Non-pigmented ciliary epithelial cell (primary cell): ENCODE measurements at places on chromosomes 5 and 9.

DNA sequence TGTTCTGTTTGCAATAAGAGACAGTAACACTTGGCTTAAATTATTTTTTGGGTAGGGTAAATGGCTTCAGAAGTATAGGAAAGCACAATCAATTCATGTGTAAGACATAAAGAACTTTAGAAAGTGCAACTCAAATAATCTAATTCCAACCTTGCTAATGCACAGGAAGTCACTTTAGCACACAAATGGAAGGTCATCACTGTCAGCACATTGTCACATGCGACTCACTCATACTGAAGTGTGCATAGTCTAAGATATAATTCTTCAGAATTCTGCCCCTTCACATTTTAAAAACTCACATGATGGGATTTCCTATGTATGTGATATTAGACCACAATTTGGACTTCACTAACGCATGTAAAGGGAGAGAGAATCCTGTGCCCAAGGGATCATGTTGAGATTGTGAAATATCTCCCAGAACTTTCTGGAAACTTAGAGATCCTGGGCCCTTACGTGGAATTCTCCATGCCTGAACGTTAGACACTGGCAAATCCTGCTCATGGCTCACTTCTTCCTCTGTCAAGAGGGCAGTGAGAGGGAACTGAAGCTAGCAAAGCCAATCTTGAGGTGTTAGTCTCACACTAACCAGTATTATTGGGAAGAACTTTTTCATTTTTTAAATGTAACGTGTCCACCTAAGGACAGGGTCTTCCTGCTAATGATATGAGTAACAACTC lies 403.2 kb upstream of the PTGER4 start:
- no peak for DNase-seq

- no peak for DNase-seq
Observed at GRCh38 chr5:173498286-173498685, 118.2 kb downstream of the BOD1 start.

DNA sequence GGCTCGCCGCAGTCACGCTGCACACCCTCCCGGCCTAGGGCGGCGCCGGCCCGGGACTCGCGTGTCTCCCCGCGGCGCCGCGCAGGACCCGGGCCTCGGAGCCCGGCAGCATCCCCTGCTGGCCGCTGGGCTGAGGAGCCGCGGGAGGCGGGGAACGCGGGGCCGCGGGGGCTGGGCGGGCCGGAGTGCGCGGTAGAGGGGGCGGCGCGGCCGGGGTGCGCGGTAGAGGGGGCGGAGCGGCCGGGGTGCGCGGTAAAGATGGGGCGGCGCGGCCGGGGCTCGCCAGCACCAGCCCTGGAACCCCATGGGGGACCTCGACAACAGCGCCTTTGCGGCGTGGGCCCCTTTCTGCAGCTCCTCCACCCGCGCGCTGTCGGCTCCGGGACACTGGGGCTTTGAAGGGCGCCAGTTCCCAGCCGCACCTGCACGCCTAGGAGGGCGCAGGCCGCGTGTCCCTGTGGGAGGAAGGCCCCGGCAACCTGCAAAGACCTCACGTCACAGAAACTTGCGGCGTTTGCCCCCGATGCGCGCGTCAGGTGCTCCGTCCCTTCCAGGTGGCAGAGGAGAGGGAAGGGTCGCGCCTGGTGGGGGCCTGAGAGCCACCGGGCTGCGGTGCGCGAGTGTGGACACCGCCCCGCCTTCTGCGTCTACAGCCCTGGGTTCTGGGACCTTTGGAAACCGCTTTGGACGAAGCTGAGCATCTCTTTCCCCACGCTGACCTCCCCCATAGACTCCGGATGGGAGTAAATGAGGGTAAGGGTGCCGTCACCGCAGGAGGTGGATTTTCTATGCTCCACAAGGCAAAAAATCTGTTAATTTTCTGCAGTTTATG lies 49.6 kb downstream of the NSUN2 start:
- DNase-seq: no peak

DNA sequence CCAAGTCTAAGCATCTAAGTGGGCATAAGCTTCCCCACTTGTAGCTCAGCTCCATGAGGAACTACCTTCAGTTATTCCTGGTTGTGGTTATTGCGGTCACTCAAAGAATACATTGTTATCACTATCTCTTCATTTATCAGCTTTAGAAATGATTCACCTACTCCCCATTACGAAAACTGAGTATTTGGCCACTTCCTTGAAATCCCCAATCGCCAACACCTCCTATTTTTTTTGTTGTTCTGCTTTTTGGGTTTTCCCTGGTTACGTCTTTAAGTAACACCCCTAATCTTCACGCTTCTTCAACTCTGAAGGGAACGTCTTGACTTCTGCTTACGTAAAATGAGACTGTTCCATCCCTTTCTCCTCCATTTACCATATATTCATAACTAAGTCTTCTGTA lies 20.7 kb downstream of the MAPK9 start:
- DNase-seq: no peak

- no peak for DNase-seq
Observed at GRCh38 chr9:77649109-77649812, 1.1 kb upstream of the GNA14 start.

DNA sequence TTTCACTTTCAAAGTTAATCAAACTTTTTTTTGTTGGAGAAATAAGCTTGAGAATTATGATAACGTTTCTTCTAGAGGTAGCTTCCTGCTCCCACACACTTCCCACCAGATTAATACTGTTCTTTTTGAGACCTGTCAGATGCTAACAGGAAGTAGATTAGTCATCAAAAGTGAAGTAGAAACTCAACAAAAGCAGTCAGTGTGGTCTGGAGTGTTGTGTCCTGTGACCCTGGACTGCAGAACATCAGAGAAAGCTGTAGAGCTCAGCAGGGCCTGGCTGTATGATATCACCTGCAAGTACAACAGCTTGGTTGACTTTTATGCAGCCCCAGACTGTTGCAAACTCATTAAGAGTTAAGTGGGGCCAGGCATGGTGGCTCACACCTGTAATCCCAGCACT lies 495.7 kb upstream of the CYLC2 start:
- DNase-seq: peak; percentile 14

DNA sequence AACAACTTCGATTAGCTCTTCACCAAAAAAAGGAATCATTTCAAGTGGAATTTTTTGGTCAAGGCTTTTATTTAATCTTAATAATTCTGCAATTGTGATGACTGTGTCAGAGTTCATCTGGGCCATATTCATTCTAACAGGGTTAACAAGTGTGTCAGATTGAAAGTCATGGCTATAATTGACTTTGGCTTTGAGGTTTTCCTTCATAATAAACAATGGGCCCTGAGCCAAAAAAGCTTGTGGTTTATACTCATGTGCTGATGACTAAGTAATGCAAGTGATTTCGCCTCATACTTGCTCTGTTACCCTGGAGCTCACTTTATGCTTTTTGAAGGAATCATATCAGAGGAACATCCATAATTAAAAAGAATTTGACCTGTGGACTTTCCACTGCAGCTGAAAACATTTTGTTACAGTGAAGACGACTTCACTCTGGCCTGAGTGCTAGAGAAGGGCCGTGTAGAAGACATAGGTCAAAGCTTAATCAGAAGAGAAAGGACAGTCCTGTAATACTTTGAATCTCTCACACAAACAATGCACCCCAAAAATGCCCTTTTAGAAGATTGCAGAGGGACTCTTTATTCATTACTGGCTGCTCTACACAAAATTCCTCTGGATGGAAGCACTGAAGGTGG lies 101.7 kb downstream of the GDNF start:
- DNase-seq: peak; percentile 84

- DNase-seq: no peak
Observed at GRCh38 chr9:88221105-88221504, 82.8 kb upstream of the SPATA31C2 start.

- no peak for DNase-seq
Observed at GRCh38 chr5:92544596-92544995, 1036.4 kb downstream of the NR2F1-AS1 start.

DNA sequence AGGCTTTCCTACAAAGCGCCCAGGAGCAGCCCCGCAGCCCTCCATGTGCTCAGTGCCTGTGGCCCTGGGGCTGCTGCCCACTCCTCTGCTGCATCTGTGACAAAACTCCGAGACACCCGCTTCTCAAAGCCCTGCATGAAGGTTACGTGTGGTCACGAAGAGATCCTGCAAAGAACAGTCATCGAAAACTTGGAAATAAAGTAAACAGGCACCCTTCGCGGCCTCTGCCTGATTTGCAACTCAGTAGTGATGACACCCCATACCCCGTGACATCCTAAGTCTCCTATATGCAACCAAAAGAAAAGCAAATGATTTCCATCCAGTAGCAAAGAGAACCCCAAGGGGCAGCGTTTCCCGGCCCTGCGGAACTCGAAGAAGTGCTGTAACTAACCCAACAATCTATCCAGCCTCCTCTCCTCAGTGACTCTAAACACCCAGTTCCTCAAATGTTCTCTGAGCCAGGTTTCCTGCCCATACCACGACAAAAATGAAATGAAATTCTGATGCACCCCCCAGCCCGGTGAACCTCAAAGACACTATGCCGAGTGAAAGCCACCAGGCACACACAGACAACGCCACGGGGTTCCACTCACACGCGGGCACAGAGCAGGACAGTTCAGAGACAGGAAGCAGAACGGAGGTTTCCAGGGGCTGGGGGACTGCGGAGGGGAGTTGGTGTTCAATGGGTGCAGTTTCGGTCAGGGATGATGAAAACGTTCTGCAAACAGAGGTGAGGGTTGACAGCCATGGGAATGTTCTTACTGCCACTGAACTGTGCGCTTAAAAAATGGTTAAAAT lies 19.0 kb downstream of the NACC2 start:
- DNase-seq: no peak

DNA sequence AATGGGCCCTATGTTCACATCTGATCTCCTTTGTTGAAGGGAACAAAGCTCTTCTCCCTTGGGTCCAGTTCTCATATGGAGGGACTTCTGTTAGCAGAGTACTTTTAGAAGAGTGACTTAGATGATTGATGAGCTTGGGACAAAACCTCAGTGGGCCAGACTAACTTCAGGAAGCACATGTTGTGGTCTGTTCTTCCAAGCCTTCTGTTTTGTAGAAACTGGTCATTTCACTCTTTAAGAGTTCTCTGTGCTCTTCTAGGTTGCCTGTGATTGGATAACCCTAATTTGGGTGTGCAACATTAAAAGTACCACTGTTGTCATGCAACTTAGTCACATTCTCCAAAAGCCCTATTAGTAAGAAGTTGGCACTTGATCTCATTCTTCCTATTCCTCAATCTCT lies 183.5 kb upstream of the ACO1 start:
- no peak for DNase-seq

- no peak for DNase-seq
Observed at GRCh38 chr9:111102793-111103464, 64.7 kb upstream of the LPAR1 start.

DNA sequence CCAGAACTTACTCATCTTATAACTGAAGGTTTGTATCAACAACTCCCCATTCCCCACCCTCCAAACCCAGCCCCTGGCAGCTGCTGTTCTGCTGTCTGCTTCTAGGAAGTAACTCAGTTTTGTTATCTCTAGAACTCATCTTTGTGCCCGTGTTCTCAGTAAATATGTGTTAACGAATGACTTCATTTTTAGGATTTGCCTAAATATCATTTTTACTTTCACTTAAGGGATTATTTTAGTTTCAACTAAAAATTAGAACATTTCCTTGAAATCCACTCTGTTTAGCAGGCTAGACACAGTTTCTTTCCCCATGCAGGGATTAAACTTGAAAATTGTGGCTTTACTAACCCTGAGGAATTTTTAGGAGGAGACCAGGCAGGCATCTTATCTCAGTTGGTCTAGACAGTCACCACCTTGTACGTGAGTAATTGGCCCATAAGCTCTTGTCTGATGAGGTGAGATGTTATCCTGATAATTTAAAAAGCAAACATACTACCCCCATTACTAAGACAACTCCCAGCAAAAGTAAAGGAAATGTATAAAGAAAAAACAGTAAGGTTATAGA lies 68.2 kb upstream of the TNFAIP8 start:
- DNase-seq: no peak

- no peak for DNase-seq
Observed at GRCh38 chr9:99253772-99254431, 31.8 kb downstream of the SEC61B start.

- DNase-seq: no peak
Observed at GRCh38 chr9:97873882-97874281, 20.9 kb downstream of the FOXE1 start.

GRCh38 chr5:24823625-24824024 lies 178.8 kb upstream of the CDH10 start:
- no peak for DNase-seq

DNA sequence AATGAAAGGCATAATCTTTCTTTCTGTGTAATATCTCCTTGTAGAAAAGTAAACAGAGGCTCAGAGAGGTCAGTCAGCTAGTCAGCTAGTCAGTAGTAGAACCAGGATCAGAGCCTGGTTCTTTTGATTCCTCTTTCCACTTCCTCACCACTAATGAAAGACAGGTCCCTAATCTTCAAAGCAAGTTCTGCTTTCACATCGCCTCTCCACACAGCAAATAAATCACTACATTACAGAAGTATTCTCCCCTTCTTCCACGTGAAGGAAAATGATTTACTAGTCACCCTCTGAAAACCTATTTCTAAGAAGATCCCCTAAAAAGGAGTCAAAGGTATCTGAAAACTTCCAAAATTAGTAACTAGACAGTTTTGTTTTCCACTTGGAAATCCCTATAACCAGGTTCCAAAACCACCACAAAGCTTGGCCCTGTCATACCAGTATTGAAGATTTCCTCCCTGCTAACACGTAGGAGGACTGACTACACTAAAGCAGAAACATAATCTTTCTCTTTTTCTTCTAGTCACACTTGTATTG lies 140.5 kb upstream of the TARS1 start:
- DNase-seq: no peak

DNA sequence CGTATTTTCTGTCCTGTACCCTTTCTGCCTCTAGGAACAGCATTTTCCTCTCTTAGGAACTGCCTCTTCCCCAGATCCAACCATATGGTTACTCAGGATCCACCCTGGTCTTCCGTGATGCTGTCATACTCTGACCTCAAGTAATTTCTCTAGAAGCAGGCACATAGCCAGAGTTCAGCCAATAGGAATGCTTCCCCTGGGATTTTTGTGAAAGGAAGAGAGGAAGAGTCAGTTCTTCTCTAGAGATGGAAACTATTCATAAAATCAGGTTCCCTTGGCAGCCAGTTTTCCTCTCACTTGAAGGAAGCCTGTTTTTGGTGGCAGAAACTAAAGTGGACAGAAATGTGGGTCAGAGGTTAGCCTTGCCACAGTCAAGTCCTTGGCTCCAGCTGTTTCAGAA lies 400.1 kb upstream of the PCSK5 start:
- no peak for DNase-seq

DNA sequence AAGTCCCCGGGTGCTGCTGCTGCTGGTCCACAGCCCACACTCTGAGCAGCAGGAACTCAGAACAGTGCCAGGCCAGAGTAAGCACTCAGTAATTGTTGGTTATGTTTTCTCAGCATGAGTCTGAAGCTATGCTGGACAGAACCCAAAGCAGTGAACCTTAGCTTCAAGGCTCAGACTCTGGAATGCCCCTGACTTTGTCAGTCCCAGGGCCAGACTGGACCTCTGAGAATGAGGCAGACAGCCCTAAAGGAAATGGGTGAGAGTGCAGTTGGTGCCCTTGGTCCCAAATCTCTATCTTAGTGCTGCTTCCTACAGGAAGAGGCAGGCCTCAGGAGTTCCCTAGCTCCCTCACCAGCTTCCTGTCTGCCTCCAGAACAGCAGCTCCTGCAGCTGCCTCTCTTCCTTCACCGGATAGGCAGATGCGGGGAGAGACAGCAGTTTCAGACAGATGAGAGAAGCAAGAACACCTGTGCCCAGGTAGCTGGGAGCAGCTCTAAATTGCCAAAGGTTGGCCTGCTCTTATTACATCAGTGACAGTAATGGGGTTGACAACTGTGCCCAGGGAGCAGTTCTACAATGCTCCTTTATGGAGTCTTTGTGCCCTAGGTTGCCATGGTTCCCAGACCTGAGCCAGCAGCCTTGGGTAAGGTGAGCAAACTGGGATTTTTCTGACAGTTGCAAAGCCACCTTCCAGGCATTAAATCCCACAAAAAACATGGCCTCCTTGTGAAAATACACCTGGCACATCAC lies 82.2 kb upstream of the CXCL14 start:
- DNase-seq: no peak
